AML-193 (cell line): ENCODE measurements at places on chromosomes 1 and 21.

GRCh38 chr1:229839800-229840199 is 213.8 kb downstream of the URB2 start:
- DNase-seq = no peak

GRCh38 chr21:34122047-34122446 is 48.7 kb downstream of the MRPS6 start:
- no peak for DNase-seq

DNA sequence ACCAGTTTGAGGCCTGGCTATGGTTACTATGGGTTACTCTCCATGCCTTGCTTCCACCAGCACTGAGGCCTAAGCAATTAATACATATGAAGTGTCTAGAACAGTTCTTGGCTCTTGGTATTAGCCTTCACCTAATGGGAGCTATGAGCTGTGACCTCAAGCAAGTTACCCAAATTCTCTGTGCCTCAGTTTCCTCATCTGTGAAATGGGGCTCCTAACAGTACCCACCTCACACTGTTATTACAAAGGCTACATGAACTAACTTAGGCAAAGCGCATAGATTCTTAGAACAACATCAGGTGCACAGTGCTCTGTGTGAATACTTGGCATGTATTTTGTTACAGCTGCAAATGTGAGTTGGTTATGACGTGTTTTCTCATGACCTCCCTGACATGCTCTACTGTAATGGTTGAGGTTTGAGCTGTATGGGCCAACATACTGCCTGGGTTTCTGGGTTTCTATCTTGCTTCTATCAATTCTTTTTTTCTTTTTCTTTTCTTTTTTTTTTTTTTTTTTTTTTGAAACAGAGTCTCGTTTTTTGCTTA is 26.5 kb downstream of the CDCP2 start:
- DNase-seq = no peak

DNA sequence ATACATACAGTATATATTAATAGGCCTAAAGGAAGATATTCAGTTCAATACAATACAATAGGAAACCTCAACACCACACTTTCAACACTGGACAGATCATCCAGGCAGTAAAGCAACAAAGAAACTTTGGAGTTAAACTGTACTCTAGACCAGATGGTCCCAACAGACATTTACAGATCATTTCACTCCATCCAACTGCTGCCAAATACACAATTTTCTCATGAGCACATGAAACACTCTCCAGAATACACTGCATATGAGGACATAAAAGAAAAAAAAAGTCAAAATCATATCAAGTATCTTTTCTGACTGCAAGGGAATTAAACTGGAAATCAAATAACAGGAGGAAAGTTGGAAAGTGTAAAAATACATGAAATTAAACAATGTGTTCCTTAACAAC is 607.5 kb upstream of the BRINP3 start:
- no peak for DNase-seq

- no peak for DNase-seq
Observed at GRCh38 chr1:245855846-245856730, 651.0 kb downstream of the SMYD3 start.

- DNase-seq = no peak
Observed at GRCh38 chr1:174836543-174836942, 163.2 kb upstream of the CACYBP start.
